GM23248 (cell line): ENCODE measurements at places on chromosomes 12 and 14. TPM values are rescaled to one million over a fixed set of nuclear protein-coding genes. Genes with fewer than 3 reads are reported as not detected.

GRCh38 chr14:25110106-25110505, 60.2 kb upstream of the STXBP6 start:
- DNase-seq: peak; percentile 60

GRCh38 chr14:87013583-87013982, 979.4 kb downstream of the GALC start:
- peak; percentile 52 for DNase-seq

DNA sequence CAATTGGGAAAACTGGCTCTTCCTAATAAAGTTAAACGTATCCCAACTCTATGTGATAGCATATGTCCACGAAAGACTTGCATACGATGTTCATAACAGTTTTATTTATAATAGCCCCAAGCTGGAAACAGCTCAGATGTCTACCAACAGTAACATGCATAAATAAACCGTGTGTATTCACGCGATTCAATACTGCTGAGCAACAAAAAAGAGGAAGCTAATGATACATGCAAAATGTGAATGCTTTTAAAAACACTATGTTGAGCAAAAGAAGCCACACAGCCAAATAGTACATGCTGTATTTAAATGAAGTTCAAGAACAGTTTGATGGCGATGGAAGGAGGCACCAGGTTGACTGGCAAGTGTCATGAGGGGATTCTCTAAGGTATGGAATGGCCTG, 55.7 kb downstream of the TRIM9 start:
- DNase-seq: no peak

DNA sequence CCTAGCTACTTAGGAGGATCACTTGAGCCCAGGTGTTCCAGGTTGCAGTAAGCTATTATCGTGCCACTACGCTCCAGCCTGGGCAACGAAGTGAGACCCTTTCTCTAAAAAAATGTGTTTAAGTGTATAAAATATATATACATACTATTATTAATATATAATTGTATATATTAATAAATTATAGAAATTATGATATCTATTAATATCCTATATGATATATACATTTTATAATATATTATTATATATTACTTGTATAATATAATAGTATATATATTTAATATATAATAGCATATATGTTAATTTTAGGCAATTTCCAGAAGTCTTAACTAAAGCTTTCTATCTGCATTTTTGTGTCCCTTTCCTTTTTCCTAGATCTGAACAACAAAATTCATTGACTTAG, 12.3 kb downstream of the ALDH1L2 start:
- no peak for DNase-seq

CKB gene
- total RNA-seq: 18.5 and 27.2 TPM in 2 replicates
